ENCODE measurements at places on chromosomes 6 and 20.

DNA sequence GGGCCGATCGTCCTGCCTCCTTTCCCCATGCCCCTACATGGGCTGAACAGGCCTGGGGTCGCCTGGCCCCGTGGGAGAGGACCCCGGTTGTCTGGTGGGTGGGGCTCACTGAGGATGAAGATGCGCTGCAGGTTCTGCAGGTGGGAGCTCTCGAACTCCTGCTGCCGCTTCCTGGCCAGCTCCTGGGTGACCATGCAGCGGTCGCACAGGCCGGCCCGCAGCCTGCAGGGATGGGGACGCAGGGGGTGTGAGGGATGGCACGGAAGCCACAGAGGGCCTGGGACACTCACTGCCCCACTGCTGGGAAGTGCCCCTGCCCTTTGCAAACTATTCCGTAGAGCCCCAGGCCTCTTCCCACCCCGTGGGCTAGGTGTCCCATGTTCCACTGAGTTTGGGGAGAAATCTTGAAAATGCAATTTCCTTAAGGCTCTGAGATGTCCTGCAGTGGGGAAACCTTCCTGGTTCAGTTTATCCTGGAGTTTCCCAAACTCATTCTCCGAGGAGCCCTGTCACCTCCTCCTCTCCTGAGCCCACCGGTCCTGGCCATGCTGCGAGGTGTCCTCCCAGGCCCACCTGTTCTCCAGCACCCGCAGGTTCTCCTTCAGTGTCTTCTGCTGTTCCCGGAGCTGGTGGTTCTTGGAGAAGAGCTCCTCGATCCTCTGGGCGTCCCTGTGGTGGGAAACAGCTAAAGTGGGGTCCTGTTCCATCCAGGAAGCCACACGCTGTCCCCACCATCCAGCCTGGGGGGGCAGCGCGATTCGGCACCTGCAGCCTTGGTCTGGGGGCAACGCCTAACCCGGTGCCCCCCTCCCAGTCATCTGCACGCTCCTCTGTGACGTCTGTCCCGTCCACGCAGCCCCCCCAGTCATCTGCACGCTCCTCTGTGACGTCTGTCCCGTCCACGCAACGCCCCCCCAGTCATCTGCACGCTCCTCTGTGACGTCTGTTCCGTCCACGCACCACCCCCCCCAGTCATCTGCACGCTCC, 9.9 kb upstream of the CABLES2 start:
- DNase-seq = no peak

DNA sequence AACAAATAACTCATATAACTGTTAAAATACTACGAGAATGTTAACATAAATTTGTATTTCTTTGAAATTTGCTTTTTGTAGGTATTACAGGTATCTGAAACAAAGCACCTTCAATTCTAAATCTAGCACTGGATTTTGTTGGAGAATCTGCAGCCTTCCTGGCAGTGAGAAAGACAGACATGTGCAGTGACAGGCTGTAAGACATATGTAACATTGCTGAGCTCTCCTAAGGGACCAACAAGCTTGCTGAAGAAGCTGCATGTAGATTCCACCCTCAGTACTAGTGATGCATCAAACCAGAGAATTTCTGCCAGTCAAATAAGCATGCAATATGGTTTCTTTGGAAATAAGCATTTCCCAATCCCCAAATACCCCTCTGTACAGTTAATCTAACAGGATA, 20.5 kb upstream of the KIAA1586 start:
- no peak for DNase-seq

GRCh38 chr20:31707994-31708735, 14.5 kb downstream of the BCL2L1 start:
- DNase-seq = no peak

GRCh38 chr6:71419217-71420094, 130.8 kb downstream of the OGFRL1 start:
- no peak for DNase-seq

GRCh38 chr6:6586671-6587526, 1.6 kb upstream of the LY86 start:
- DNase-seq = no peak

DNA sequence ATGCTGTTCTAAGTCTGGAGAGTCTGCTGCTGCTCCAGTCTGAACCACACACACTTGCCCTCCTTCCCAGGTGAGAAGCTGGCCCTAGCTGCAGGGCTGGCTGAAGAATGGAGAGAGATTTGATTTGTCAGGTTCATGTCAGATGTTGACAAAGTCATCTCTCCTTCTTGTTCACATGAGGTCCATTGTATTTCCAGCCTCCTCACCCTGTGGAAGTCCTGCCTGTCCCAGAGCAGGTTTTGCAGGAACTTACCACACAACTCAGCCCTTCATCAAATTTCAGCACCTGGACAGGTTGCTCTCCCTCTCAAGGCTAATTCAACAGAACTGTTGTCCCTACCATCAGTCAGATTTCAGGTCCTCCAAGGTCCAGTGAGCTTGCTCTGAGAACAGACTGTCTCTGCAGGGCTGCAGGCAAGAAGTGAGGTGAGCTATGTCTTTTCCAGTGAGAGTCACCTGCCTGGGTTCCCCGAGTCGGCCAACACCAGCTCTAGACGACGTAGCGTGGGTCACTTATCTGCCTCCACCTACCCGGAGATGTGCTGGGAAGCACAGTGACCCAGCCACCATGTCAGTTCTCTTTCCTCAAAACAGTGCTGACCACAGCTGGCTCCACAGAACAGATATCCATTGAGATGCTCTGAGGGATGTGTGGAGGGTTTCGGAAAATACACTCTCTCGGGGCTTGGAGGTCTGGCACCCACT, 58.0 kb upstream of the CD93 start:
- DNase-seq = no peak

DNA sequence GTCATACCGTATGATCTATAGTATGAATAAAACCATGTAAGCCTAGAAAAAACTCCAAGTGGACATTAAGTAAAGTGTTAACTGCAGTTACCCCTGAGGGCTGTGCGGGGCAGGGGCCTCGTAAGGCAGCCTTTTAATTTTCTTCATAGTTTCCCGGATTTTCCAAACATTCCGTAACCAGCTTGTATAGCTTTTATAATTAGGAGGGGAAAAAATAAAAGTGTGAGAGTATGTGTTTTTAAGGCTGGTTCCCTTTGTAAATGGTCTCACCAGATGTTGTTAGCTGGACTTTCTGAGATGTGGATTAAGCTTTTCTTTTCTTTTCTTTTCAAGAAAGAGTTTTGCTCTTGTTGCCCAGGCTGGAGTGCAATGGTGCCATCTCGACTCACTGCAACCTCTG, 7.0 kb downstream of the KIAA1755 start:
- DNase-seq = no peak

DNA sequence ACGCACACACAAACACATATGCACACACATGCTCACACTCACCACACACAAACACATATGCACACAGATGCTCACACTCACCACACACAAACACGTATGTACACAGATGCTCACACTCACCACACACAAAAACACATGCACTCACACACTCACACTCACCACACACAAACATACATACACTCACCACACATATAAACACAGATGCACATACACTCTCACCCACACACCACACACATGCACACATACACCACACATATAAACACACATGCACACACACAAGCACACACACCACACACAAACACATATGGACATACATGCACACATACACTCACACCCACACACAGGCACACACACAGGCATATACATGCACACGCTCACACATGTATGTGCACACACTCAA, 112.3 kb downstream of the ERMARD start:
- DNase-seq = no peak

GRCh38 chr20:34374209-34374760, 11.2 kb downstream of the ITCH start:
- DNase-seq = no peak

DNA sequence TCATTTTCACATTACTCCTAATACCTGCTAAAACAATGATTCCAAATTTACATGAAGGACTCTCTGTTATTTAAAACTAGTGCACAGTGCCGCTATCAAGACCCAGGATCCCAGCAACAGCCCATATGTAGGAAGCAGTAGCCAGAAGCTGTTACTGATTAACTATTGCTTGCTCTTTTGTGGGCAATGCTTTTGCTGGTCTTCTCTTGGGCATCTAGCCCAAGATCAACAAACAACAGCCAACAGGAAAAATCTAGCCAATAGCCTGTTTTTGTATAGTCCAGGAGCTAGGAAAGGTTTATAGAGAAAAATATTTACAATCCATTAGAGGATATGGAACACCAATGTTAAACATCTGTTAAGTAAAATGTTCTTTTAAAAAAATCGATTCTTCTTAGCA, 22.1 kb upstream of the TENT5A start:
- no peak for DNase-seq

DNA sequence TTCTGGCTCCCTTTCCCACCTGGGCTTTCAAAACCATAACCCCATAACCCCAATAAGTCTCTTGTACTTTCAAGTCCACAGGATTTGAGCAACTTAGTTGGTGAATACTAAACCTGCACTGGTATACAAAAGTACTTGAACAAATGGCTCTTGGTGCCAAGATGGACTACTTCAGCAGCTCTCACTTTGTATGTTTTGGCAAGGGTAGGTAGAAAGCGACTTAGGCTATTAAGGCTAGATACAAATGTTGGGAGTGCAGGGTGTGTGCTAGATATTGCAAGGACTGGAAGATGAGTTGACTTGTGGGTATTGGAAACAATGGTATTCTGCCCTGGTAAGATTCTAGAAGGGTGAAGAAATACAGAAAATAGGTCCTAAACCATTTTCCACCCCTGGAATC, 182.6 kb upstream of the MOCS1 start:
- no peak for DNase-seq

DNA sequence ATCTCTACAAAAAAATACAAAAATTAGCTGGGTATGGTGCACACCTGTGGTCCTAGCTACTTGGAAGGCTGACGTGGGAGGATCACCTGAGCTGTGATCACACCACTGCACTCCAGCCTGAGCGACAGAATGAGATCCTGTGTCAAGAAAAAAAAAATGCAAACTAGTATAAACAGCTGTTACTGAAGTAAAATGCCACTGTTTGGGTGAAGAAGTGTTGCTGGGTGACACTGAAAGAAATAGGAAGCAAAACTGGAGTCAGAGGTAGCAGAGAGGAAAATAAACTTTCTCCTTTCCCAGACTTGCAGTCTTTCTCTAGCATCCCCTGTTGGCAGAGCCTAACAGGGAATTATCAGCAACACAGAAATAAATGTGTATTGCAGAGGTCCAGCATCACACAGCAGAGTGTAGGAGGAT, 241.2 kb upstream of the PREP start:
- DNase-seq = no peak

DNA sequence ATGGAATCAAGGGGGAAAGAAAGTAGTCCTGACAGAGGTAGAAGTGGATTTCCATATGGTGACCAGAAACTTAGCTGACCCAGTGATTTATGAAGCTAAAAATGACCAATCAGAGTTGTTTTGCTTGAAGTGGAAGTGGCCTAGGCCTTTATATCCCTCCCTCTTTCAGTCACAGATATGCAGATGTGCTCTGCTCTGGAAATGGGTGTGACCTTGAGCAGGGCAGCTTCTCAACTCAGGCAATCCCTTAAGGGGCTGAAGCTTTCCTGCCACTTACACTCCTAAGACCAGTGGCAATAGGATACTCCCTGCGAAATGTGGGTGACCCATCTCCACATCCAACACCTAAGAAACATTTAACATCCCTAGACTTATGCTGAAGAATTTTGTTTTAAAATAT, 256.6 kb downstream of the EYS start:
- DNase-seq = no peak

GRCh38 chr6:139257821-139258398, 33.9 kb downstream of the TXLNB start:
- no peak for DNase-seq

DNA sequence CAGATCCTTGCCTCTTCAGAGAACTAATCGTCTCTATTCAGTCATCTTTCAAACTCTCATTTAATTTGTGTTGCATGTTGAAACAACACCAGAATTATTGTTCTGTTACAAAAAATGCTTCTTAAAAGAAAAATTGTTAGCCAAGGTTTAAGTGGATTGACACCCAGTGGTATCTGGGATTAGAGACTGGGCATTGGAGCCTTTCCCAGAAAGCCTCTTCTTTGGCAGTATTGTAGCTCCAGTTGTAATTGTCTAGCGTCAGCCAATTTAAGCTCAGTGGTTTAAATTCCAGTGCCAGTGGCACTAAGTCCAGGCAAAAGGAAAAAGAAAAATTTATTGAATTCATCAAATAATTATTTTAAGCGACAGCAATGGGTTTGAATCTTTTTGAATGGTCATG, 801 bp downstream of the CCDC28A start:
- DNase-seq = no peak

GRCh38 chr20:38609815-38610214, 8.2 kb downstream of the ARHGAP40 start:
- DNase-seq = no peak

GRCh38 chr6:163999475-164000125, 585.1 kb downstream of the QKI start:
- DNase-seq = no peak

GRCh38 chr20:32189691-32190615, 17.6 kb downstream of the PLAGL2 start:
- DNase-seq = no peak

GRCh38 chr6:154112181-154112809, 73.3 kb downstream of the OPRM1 start:
- no peak for DNase-seq

- DNase-seq = no peak
These were observed 74.7 kb upstream of the MAFB start for GRCh38 chr20:40763646-40764295.

GRCh38 chr6:43368259-43369160, 937 bp downstream of the ZNF318 start:
- no peak for DNase-seq

GRCh38 chr6:99836471-99836870, 157.6 kb downstream of the MCHR2 start:
- no peak for DNase-seq

DNA sequence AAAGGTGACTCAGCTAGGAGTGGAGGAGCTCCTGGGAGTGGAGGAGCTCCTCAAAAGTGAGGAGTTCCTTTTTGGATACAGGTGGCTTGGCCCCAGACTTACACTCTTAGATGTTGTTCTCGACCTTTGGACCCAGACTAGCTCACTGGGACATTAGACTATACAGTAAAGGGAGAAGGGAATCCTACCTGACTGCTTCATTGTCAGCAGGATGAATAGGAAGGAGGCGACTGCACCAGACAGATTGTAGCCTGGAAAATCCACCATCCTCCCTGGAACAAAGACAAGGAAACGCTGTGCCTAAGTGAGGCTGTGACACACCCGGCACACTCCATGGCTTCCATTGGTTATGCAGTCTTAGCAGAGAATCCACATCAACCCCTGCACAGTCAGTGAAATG, at the start of gene BTNL2:
TSS of gene BTNL2 (minus strand) at position 325 of the 400 bp plus-strand sequence. CDS start at position 267, 58 bp downstream.
- DNase-seq = no peak

DNA sequence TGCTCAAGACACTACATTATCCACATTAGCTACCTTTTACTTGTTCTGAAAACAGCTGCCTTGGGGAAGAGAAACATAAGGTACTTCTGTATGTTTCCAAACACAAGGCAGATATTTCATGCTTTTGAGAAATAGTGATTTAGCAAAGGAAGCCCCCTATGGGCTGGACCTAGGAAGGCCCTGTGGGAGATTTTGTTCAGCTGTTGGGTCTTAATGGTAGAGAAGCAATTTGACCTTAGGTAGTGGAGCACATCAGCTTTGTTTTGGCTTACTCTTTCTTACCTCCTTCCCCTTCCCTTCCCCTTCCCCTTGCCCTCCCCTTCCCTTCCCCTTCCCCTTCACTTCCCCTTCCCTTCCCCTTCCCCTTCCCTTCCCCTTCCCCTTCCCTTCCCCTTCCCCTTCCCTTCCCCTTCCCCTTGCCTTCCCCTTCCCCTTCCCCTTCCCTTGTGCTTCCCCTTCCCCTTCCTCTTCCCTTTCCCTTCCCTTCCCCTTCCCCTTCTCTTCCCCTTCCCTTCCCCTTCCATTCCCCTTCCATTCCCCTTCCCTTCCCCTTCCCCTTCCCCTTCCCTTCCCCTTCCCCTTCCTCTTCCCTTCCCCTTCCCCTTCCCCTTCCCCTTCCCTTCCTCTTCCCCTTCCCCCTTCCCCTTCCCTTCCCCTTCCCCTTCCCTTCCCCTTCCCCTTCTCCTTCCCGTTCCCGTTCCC, 84.6 kb downstream of the ANKS1A start:
- DNase-seq = peak; percentile 9
